ENCODE measurements at places on chromosomes 4 and X.
A peak's percentile ranks its signal among the peaks of the same experiment; 100 is the strongest.

- no peak for DNase-seq
Measured at GRCh38 chrX:121836000-121836399, 788.6 kb downstream of the GLUD2 start.

DNA sequence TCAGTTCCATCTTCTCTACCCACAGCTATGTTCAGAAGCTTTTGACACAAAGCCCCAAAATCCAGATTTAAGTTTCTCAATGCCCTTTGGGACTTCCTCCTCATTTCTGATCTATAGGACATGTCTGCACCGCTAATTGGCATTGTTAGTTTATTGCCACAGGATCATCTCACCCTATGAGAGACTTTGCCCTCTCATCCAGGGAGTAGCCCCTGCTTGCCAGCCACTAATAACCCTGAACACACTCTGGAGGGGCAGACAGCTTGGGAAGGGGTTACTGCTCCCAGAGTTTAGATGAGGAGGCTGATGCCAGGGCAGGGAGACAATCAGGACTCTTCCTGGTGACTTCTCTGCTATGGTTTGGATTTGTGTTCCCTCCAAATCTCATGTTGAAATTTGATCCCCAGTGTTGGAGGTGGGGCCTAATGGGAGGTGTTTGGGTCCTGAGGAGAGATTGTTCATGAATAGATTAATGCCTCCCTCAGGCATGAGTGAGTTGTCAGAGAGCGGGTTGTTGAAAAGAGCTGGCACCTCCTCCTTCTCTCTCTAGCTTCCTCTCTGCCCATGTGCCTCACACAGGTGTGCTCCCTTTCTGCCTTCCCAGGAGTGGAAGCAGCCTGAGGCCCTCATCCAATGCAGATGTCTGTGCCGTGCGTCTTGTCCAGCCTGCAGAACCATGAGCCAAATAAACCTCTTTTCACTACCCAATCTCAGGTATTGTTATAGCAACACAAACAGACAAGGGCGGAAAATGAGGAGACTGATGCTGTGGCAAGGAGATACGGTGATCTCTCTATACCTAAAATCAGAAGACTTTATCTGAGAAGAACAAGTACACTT lies 3.6 kb upstream of the SCARB2 start:
- DNase-seq, result no peak

GRCh38 chr4:4869731-4870571 lies 10.5 kb downstream of the MSX1 start:
- no peak for DNase-seq

GRCh38 chr4:188396037-188396436 lies 256.8 kb downstream of the TRIML1 start:
- DNase-seq, result no peak

- DNase-seq, result peak; percentile 60
Measured at GRCh38 chr4:15755321-15756155, 22.6 kb upstream of the CD38 start.

GRCh38 chr4:52234561-52235440 lies 183.7 kb downstream of the SPATA18 start:
- no peak for DNase-seq

DNA sequence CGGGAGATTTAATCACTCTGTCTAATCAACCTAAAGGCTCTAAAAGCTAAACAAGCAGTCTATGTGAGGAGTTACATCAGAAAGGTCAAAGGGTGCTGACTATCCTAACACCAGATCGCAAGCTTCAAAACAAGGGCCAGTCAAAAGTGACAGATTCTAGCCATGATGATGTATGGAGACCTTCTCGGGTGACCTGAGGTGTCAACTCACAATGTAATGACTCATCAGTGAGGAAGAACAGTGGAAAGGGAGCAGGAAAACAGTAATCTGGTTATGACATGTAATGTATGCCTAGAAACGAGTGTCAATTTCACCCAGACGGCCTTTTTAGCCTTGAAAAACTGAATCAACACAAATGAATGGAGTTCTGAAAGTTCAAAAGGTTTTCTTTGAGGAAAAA lies 375.3 kb downstream of the IDS start:
- no peak for DNase-seq

DNA sequence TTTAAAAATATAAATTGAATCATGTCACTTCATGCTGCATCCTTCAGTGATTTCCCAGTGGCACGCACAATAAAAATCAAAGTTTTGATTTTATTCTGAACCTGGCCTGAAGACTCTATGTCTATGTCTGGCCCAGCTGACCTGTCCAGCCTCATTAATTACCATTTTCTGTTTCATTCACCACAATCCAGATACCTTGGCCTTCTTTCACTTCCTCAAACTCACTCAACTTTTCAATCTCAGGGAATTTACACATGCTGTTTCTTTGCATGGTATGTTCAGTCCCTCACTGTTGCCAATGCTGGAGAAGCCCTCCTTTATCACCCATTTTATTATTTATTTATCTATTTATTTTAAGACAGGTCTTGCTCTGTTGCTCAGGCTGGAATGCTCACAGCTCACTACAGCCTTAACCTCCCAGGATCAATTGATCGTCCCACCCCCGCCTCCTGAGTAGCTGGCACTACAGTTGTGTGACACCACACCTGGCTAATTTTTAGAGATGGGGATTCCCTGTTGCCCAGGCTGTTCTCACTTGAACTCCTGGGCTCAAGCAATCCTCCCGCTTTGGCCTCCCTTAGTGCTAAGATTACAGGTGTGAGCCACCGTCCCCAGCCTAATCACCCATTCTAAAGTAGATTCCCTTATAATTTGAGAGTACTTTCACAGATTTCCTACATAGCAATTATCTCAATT lies 43.1 kb downstream of the ZGRF1 start:
- no peak for DNase-seq

- DNase-seq, result no peak
Measured at GRCh38 chr4:146333187-146333894, 119.0 kb downstream of the REELD1 start.

GRCh38 chr4:74331252-74331651 lies 23.0 kb downstream of the EPGN start:
- no peak for DNase-seq

GRCh38 chrX:110477593-110478228 lies 119.1 kb downstream of the RTL9 start:
- DNase-seq, result no peak

DNA sequence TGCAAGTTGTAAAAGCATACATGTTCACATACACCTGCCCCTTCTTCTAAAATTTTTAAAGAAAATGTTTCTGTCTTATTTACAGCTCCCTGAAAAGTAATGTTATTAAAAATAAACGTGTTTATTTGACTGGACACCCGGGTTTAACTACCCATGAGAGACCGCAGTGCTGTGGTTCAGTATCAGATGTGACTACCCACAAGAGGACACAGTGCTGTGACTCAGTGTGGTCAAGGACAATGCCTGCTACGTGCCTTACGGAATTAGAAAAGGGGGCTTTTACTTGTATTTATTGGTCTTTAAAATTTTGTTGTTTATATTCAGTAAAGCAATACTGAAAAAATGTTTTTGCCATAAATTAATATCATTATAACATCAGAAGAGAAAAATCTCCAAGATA lies 641.4 kb downstream of the TRIML1 start:
- no peak for DNase-seq

- no peak for DNase-seq
Measured at GRCh38 chr4:26899991-26900390, 39.4 kb downstream of the STIM2 start.

GRCh38 chr4:152635851-152636250 lies 43.9 kb downstream of the TMEM154 start:
- DNase-seq, result no peak

- no peak for DNase-seq
Measured at GRCh38 chrX:130108647-130109428, 1.5 kb downstream of the ELF4 start.

- DNase-seq, result no peak
Measured at GRCh38 chrX:68183612-68184214, 249.6 kb downstream of the OPHN1 start.

DNA sequence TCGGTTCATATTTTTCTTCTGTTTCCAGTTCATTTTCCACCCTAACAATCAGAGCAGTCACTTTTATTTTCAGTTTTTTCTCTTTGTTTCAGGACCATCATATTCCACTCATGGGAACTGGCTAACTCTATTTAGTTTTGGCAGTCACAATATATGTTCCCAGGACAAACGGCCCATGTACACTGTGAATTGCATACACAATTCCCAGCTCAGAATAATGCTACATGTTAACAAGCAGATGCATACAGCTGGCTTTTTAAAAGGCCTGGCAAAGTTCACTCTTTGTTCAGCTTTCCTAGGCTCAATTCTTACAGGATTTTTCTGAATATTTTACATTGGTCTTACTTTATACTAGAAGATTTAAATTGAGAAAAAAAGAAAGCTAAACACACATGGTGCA lies 224.9 kb downstream of the ANKRD50 start:
- DNase-seq, result no peak

DNA sequence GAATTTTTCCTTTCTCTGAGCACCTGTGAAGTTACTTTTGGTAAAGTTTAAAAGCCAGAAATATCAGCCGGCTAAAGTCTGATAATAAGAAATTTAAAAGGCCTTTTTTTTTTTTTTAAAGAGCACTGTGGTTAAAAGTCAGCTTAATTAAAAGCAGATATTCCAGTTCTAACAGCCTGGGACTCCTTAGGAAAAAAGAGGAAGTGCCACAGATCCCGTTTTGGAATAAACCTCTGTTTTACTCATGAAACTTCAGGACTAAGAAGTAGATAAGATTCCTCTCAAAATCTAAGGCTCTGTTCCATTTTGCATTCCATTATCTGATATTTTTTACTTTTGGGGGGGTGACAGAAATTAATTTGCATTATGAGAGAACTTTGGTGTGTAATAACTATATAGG lies 37.8 kb downstream of the ABCB7 start:
- DNase-seq, result no peak

DNA sequence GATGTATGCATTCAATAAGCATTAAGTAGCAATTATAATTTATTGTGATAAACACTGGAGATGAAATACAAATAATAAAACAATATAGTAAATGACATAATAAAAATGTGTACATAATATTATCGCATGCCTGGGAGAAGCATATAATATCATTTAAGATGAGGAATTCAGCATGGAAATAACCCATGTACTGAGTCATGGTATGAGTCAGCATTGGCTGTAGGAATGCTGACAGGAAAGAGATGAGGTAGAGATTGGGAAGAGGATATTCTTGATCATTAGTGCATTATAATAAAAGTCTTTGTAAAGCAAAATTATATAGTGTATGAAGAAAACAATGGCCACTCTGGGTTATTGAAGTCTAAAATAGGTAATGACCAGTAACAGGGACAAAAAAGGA lies 82.8 kb downstream of the MAGEB10 start:
- no peak for DNase-seq

DNA sequence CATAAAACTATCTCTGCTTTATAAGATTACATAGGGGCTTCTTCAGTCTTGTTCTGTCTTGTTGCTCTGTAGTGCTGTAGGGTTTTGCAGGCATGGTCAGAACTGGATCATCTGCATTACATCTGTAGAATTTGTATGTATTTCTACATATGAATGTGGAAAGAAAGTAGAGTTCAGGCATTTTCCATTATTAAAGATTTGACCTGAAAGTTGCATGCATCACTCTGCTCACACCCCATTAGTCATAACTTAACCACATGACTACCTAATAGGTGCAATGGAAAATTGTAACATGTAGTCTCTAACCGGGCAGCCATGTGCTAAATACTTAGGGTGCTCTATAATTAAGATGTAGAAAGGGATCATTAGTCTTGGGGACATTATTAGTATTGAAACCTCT lies 45.7 kb upstream of the AGA start:
- DNase-seq, result no peak

DNA sequence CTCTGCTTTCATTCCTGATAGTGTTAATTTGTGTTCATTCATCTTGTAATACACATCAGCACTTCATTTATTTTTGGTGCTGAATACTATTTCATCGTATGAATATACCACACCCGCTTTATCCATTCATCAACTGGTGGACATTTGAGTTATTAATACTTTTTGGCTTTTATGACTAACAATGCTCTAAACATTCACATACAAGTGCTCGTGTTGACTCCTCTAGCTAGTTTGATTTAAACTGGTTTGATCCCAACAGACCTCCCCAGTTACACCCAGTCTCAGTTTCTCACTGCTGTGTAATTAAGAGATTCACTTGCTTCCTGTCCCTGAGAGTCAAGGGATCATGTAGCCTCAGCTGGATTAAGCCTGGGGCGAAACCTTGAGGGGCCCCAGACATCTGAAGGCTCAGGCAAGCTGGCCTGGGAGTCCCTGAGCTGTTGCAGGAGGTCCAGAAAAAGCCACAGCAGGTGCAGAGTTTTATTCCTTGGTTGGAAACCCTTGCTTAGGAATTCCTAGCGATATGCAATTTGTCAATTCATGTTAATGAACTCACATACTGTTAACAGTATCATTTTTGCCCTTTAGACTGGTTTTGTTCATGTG lies 52.8 kb upstream of the CLDN24 start:
- no peak for DNase-seq
